ENCODE measurements at places on chromosomes 13 and 19. TPM values are rescaled to one million over a fixed set of nuclear protein-coding genes. Genes with fewer than 3 reads are reported as not detected.

GRCh38 chr13:30141775-30142485 lies 165.4 kb downstream of the KATNAL1 start:
- DNase-seq = no peak

Gene PRSS57
- total RNA-seq = not detected

- no peak for DNase-seq
Observed at GRCh38 chr13:50580684-50581305, 262.7 kb downstream of the DLEU7 start.

- no peak for DNase-seq
Observed at GRCh38 chr19:19628501-19629134, 598 bp upstream of the LPAR2 start.

DNA sequence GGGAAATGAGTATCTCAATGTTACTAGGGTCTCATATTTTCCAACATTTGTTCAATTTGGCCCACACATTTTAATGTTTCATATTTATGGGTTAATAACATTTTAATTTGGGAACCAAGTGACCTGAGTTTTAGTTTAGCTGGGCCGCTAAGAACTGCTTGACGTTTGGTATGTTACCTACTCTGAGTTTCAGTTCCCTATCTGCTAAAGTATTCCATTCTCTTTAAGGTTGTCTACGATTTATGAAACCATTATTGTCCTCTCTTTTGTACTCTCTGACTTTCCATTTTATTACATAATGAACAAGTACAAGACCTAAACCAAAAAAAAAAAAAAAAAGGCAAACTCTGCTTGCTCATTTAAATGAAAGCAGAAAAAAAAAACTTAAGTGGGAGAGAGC lies 89.9 kb downstream of the FGF14 start:
- DNase-seq = no peak

GRCh38 chr19:21910318-21910717 lies 74.3 kb upstream of the ZNF43 start:
- DNase-seq = no peak

All from mesothelial cell of epicardium (in vitro differentiated cells).